ENCODE measurements at places on chromosomes 1 and 21. TPM values are rescaled to one million over a fixed set of nuclear protein-coding genes. Genes with fewer than 3 reads are reported as not detected.

Gene PADI2
- 0.89 TPM for total RNA-seq

Gene RGS8
- total RNA-seq, result not detected

Gene IPP
- total RNA-seq, result 9.7 TPM

Gene DRAM2
- total RNA-seq, result 36.7 TPM

Gene TNFRSF18
- 1.9 TPM for total RNA-seq

Gene DYNLT5
- total RNA-seq, result not detected

Gene RGS18
- not detected for total RNA-seq
